ENCODE measurements at places on chromosomes 5 and 9.
A peak's percentile ranks its signal among the peaks of the same experiment; 100 is the strongest.

GRCh38 chr5:159061179-159061796 lies 38.4 kb downstream of the EBF1 start:
- no peak for DNase-seq

- no peak for DNase-seq
Observed at GRCh38 chr5:18141222-18141621, 507.0 kb downstream of the TAF11L14 start.

- no peak for DNase-seq
Observed at GRCh38 chr5:179509239-179509638, 41.1 kb upstream of the RUFY1 start.

DNA sequence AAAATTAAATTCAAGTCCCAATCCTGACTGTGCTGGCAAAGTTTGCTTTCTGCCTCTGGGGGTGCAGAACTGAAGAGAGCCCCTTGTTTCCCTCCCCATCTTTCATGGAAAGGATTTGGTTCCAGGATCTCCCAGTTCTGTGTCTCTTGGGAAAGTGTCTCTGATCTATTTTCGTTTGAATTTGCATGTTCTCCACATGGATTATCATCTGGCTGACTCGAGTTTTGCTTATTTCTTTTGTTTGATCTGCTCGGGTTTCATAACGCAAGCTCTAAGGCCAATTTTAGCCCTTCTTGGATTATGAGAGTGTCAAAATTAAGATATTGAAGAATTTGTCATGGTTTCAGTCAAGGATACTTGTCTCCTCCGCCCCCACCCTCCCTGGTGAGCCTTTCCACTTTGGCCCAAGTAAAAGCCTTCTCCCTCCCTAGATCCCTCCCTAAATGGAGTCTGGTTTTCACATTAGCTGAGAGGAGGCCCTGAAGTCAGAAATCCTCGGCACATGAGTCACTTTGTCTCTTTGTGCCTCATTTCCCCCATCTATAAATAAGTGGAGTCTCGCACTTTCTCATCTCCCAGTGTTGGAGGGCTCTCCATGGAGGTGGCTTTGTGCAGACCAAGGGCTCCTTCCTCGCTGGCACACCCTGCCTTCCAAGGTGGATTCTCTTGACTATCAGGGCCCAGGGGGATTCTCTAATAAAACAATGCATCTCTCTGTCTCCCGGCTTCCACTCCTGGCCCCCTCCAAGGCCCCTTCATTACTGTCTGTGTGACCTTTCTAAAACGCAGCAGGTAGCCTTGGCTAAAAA lies 17.3 kb downstream of the ADRB2 start:
- DNase-seq = no peak

DNA sequence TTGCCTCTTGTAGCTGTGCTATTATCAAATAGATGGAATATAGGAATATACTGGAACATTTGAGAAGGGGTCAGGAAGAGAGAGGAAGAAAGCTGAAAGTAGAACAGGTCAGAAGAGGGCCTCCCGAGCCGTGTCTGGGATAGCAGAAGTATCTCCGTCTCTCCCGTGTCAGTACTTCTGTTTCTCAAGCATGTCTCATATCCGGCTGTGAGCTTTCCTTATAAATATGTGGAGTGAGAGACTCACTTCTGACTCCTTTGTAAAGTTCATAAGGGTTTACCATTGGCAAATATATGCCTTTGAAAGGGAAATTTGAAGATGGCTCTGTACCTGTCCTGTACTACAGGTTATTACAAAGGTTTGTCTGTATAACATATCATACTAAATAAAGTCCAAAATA lies 50.3 kb downstream of the MOCS2 start:
- DNase-seq = no peak

GRCh38 chr9:77392328-77392727 lies 215.0 kb downstream of the VPS13A start:
- DNase-seq = no peak

- DNase-seq = no peak
Observed at GRCh38 chr9:127975376-127976315, 5.1 kb downstream of the EEIG1 start.

DNA sequence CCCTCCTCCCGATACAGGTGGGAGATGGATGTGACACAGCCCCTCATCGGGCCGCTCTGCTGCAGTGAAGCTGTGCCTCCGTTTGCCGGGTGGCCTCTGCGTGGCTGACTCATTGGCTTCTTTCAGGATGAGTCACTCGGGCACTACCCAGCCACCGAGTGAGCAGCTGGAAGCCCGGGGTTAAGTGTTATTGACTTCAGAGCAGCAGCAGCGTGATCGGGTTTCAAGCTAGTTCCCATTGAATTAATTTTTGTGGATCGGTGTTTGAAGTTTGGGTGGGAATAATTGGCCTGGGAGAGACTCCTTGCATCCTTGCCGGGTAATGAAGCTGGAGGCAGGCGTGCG lies 266.4 kb upstream of the IRX4 start:
- DNase-seq = no peak

- DNase-seq = no peak
Observed at GRCh38 chr9:72949918-72950325, 2.9 kb downstream of the ALDH1A1 start.

DNA sequence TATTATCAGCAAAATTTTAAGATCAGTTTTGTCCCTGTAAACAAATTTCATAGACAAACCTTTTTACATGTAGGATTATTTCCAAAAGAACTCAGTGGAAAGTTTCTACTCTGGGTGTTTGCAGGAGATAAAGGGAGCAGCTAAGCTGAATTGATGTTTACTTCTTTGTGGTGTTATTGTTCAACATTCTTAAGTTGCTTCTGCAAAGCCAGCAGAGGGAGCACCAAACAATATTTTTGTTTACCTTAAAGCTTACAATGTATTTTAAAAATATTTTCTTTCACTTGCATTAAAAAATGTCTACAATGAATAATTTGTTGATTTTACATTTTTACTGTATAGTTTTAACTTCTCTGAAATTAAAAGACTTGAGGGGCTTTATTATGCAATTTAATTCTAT lies 135.4 kb downstream of the ATG10 start:
- DNase-seq = no peak

- no peak for DNase-seq
Observed at GRCh38 chr5:8500426-8500825, 631.5 kb downstream of the MTRR start.

GRCh38 chr5:12392246-12392645 lies 488.0 kb upstream of the CTNND2 start:
- no peak for DNase-seq

GRCh38 chr5:88778736-88779135 lies 104.2 kb downstream of the MEF2C start:
- DNase-seq = no peak

GRCh38 chr5:150557509-150557872 lies 49.6 kb downstream of the NDST1 start:
- DNase-seq = no peak

GRCh38 chr5:86374611-86375010 lies 243.1 kb upstream of the COX7C start:
- no peak for DNase-seq

DNA sequence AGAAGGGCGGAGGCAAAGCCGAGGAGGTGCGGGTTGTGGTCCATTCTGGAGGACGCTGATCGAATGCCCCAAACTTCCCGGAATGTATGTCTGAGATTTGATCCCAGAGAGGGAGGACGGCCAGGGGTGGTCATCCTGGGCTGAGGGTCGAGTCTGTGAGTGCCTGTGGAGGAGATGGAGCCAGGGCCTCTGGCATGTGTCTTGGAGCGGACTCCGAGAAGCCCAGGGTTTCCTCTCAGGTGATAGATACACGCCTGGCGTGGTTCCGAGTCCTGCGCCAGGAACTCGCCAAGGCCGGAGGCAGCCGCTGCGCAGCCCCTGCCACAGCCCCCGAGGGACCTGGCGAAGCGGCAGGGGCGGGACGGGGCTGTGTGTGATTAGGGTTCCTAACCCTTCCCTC lies 363 bp downstream of the ZNF454 start:
- DNase-seq = no peak

- DNase-seq = no peak
Observed at GRCh38 chr5:151648988-151649387, 37.7 kb downstream of the SPARC start.

GRCh38 chr5:53237876-53238275 lies 128.3 kb upstream of the MOCS2 start:
- no peak for DNase-seq

GRCh38 chr5:157476702-157477408 lies 16.8 kb downstream of the NIPAL4 start:
- DNase-seq = no peak

DNA sequence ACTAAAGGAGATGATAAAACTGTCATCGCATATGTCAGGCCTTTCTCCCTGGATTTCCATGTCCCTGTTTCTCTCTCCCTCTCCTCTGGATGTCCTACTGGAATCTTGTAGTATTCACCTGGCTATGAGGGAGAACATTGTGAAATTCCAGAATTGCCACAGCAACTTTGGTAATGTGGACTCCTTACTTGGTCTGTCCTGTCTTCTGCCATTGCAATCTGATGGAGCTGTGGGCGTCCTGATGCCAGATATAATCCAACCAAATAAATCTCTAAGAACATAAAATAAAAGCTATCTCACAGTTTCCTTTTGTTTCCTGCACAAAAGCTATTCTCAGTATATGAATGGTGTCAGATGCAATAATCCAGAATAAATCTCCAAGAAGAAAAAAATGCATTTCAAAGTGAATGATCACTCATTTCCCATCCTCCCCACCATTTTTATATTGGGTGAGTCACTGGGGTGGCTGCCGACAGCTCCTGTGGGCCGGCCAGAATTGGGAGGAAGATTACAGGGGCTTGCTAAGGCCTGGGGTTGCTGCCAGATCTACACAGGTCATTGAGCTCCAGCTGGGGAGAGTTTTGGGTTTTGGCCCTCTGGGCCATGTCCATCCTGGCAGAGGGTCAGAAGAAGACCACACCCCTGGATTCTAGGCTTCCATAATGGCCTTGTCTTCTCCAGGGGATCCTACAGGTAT lies 160.7 kb upstream of the PITX1 start:
- DNase-seq = no peak

GRCh38 chr5:172059661-172060100 lies 53.2 kb upstream of the FBXW11 start:
- no peak for DNase-seq

DNA sequence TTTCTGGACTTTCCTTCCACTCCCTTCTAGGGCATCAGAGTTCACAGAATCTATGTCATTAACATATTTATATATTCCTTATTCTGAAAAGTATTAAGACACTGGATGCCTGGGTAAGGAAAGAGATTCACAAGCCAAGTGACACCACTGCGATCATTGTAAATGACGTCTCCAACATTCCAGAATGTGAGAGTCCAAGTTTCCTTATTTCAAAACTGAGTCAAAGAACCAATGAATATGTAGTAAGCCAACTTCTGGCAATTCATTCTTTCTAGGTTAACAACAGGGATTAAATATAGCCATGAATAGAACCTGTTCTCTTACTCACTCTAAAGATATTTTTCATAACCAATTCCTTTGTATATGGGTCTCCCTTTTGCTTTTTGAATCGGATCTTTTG lies 18.1 kb downstream of the RAI14 start:
- DNase-seq = no peak

- no peak for DNase-seq
Observed at GRCh38 chr5:174175716-174176268, 130.3 kb downstream of the NSG2 start.

DNA sequence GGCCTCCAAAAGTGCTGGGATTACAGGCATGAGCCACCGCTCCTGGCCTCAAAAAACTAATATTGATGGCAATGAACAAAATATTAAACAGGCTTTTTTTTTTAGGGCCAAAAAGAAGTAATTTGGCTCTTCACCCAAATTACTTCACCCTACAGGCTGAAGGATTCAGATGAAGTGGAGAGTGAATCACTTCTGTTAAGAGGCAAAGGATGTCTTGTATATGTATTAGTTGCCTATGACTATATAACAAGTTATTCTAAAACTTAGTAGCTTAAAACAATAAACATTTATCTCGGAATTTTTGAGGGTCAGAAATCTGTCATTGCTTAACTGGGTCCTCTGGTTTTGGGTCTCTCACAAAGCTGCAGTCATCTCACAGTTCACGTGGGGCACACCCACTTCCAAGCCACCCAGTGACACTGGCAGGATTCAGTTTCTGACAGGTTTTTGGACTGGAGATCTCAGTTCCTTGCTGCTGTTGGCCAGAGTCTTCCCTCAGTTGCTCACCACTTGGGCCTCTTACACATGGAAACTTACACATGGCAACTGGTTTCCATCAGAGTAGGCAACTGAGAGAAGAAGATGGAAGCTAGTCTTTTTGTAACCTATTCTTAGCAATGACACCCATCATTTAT lies 66.7 kb downstream of the IQGAP2 start:
- DNase-seq = no peak

DNA sequence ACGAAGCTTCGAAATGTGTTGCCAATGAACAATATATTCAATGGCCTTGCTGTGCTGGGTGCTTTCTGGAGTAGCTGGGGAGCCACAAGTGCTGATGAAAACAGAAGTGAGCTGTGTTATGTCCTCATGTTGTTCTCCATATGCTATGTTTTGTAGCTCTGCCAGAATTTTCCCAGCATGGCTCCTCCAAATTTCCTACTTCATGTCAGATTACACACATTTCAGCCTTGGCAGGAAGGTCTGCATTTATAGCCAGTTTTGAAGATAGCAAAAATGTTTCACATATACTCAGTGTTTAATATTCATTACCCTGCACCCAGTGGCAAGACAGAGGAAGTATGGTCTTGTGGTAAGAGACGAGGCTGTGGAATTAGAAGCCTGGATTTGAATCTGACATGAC lies 22.6 kb upstream of the NMUR2 start:
- no peak for DNase-seq

DNA sequence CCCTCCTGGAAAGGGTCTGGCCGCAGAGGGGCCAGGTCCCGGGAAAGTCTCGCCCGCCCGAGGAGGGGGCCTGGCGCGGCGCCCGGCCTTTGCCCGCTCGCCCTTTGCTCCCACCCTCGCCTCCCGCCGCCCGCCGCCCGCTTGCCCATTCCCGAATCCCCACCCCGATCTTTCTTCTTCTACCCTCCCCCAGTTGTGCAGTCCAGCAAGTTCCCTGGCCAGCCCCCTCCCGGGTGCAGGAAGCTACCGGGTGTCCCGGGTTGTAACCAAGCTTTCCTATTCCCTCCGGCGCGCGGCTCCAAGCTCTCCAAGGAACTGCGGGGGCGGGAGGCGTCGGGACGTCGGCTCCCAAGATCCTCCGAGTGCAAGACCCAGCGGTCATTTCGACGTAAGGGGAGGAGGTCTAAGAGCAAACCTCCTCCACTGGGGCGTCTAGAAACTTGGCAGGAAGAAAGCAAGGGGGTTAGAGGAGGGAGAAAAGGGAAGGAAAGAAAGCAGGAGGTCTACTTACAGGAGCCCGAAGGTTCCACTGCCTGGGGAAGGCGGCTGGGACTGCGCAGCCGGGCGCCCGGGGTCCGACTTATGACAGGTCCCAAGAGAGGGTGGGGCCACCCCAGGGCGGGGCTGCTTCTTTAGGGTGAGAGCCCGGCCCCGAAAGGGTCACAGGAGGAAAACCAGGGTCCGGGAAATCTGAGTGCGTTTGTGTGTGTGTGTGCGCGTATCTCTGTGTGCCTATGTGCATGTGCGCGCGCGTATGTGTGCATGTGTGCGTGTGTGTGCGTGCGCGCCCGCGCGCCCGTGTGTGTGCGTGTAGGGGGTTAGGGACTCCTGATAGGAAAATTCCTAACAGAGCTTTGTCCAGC lies at the start of gene PTGR1:
PTGR1 (minus strand) TSS at position 556 of the 863 bp plus-strand sequence. CDS start 2,225 bp downstream, outside the sequence.
- DNase-seq = no peak

GRCh38 chr9:88045686-88046085 lies 71.4 kb upstream of the CDK20 start:
- DNase-seq = no peak

GRCh38 chr9:120710110-120710981 lies 3.9 kb downstream of the MEGF9 start:
- peak; percentile 70 for DNase-seq
